ENCODE measurements at places on chromosomes 4 and X. TPM values are rescaled to one million over a fixed set of nuclear protein-coding genes. Genes with fewer than 3 reads are reported as not detected.

The RTL9 gene
- total RNA-seq: 0.09 TPM

DNA sequence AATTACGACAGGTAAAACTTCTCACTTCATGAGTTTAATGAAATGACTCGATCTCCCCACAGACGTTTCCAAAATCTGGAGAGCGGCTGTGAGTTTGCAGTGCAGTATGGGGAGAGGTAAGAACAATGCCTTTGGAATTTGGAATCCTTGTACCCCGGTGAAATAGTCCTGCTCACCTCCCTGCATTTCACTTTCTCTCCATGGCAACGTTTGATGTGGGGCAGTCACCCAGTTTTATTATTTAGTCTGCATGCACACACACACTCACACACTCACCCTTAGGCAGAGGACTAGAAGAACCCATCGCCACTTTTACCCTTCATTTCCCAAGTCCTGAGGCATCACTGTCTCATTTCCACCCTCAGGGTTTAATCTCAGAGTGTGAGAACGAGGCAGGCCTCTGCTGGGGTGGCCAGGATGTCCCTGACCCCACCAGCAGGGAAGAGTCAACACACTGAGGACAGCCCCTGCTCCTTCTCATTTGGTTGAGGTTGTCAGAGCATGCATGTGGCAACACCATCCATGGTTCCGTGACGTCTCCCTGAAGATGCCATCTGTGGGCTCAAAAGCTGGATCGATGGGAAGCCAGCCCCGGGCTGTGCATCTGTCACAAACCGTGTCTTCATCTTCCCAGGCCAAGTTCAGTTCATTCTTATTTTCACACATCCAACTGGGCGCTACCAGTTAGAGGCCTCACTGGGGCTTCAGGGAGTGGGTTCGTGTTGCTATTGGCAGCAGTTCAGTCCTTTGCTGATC lies 119.8 kb upstream of the TRIM2 start:
- no peak for DNase-seq

GRCh38 chr4:104490096-104490769 lies 4.5 kb downstream of the CXXC4 start:
- DNase-seq: peak; percentile 39

DNA sequence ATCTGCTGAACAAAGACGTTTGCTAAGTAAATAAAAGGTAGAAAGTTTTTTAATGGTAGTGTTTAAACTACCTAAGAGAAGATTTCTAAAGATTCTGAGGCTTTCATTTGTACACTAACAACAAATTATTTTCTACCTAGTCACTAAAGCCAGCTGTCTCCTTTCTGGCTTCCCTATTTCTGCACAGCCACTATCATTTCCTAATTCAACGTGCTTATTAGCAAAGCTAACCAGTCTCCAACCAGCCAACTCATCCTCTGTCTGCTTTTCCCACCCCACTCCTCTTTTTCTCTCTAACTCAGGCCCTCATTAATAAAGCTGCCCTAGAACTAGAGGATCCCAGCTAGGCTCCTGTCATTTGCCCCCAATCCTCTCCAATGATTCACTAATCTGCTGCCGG lies 118.2 kb downstream of the ZNF827 start:
- no peak for DNase-seq

GRCh38 chr4:15118292-15118691 lies 116.0 kb downstream of the CPEB2 start:
- peak; percentile 57 for DNase-seq
